Lower lobe of right lung (tissue), 2 donors: ENCODE measurements at places on chromosomes 7 and 10.

DNA sequence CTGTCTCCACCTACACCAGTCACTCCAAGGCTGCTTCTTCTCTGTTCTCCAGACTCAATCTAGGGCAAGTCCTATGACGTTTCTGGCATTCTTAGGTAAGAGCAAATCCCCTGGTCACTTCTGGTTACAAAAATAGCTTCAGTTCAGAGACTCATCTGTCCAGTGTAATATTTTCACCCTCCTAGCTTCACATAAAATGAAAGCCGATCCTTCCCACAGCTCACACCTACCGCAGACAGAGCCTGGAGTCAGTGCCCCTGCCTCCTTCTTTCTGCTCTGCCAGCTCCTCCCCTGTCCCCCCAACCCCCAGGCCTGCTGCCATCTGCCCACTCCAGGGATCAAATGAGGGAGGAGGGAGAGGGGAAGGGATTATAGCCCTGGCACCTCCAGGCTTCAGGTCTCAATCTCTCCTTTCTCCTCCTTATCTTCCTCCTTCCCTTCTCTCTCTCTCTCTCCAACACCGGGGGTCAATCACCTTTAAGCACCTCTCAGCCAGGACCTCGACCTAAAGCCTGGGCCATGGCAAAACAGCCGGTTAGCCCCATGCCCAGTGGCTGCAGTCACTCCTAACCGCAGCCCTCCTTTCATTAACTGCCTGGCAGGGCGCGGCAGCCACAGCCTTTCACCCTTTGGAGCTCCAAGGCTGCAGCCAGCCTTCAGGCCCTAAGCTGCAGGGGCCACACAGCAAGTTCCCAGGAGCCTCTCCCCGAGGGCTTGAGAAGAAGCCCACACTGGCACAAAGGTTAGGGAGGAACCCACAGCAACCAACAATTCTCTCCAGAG is 292.6 kb upstream of the MGMT start:
- no peak for DNase-seq

DNA sequence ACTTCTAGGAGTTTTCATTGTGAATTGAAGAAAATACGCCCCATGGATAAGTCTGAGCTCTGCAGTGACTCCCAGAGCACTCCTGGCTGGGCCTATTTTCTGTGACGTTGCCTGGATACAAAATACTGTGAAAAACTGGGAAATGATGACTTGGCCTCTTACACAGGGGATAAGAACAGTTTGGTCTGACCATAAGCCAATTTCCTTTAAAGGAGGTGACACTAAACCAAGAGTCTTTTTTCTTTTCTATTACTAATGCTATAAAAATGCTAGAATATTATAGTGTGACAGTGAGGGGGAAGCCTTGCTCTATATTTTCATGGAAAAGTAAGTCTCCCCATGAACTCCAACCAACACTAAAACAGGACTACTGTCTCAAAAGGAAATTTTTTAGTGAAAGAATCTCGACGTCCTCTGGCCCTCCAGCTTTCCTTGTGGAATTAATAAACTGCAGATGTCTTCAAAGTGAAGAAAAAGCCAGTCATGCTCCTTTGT is 45.5 kb downstream of the MYOF start:
- no peak for DNase-seq

DNA sequence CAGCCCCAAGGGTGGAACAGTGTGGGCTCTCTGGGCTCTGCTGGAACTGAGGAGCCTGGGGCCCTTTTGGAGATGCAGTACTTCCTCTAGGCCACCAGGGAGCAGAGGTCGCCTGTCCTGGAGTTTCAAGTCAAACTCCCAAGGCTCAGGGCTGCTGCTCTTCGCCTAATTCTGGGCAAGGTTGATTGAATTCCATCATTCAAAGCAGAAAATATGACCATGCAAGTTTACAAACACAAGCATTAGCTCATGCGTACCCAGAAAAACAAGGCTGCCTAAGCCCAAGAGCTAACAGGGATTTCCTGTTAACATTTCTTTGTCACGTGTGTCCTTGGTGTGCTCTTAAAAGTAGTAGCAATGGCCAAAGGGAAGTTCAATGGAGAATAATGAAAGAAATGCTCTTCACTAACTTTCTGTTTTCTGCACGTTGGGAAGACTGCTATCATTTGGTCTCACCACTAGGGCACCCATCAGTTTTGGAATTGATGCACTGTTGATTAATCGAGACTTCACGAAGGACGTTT is 20.1 kb downstream of the LDB3 start:
- peak; percentile 61 for DNase-seq

GRCh38 chr7:115924411-115924810 is 106.2 kb downstream of the TFEC start:
- no peak for DNase-seq

- DNase-seq: no peak
Measured at GRCh38 chr7:36474283-36475010, 84.8 kb downstream of the ANLN start.

DNA sequence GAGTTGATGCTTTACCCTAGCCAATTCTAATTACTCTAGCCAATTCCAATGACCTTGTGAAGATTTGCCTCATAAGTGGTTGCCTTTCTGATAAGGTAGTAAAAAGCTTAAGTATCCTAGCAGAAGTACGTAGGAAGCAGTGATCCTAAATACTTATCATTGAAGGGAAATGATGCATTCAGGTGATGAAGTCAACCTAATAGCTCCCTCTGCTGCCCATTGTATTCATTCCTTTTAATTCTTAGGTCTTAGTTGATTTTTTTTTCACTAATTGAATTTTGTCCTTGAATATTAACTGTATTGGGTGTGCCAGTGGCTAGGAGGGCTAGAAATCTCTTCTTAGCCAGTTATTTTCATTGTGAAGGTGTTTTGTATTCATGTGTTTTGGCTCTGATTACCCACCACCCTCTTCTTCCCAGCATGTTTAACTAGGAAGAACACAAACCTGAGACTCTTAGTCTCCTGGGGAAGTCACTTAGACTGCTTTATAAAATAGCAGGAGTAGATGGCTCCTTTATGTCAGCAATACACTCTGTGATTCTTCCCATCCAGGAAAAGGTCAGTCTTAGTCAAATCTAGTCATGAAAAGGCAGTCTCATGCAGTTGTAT is 46.3 kb downstream of the PLEKHA8 start:
- DNase-seq: no peak

DNA sequence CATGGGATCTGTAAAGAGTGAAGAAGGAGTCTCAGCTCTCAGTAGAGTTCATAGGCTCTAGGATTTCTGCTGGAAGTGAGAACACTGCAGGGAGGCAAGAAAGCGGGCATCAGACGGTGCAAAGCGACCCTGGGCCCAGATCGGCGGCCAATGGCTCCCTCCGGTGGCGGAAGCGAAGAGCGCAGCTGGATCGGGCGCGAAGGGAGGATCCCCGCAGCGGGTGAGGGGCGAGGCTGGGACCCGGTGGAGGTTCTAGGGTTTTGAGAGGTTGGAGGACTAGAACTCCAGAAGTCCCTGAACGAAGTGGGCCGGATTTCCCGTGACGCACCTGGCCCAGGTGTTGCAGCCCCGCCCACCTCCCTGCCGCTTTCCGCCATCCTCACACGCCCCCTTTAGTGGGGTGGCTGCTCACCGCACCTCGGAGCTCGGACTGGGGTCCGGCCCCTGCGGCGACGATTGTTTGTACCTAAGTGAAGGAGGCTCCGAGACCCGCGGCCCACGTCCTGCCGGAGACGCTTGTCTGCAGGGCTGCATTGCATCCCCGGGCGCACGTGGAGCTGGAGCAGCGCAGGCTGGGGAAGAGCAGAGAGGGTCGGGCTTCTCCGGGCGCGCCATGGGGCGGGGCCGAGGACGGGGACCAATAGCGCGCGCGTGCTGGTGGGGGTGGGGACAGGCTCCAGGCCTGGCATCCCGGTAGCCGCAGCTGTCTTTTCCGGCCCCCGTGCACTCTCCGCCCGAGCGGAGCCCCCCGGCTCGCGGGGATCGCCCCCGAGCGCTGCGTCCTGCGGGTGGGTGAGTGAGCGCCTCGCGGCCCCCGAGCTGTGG is at the start of gene SLC12A9:
Gene SLC12A9, plus strand, starts transcription at position 666 of the 825 bp plus-strand sequence. CDS start 1,485 bp downstream, outside the sequence.
- DNase-seq: peak; percentile 95

GRCh38 chr10:89644691-89644966 is 413 bp downstream of the PANK1 start:
- DNase-seq: no peak

DNA sequence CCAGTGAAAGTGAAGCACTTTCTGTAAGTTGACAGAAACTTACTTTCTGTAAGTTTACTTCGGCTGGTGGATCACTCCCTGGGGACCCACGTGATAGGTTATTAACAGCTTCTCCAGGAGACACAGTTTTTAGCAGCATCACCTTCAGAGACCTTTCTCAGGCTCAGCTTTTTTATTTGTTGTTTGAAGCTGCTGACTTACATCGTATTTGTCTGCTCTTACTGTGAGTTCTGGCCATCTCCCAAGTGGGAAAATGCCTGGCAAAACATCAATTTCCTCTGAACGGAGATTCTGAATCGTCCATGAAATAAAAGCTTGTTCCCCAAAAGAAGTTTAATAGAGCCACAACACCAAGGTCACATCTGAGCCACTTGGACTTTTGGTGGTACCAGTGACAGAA is 178.7 kb upstream of the PODXL start:
- DNase-seq: no peak

- no peak for DNase-seq
Measured at GRCh38 chr10:51389415-51390321, 309.7 kb downstream of the CSTF2T start.

- DNase-seq: peak; percentile 53
Measured at GRCh38 chr7:139108266-139109187, 993 bp downstream of the ZC3HAV1 start.

DNA sequence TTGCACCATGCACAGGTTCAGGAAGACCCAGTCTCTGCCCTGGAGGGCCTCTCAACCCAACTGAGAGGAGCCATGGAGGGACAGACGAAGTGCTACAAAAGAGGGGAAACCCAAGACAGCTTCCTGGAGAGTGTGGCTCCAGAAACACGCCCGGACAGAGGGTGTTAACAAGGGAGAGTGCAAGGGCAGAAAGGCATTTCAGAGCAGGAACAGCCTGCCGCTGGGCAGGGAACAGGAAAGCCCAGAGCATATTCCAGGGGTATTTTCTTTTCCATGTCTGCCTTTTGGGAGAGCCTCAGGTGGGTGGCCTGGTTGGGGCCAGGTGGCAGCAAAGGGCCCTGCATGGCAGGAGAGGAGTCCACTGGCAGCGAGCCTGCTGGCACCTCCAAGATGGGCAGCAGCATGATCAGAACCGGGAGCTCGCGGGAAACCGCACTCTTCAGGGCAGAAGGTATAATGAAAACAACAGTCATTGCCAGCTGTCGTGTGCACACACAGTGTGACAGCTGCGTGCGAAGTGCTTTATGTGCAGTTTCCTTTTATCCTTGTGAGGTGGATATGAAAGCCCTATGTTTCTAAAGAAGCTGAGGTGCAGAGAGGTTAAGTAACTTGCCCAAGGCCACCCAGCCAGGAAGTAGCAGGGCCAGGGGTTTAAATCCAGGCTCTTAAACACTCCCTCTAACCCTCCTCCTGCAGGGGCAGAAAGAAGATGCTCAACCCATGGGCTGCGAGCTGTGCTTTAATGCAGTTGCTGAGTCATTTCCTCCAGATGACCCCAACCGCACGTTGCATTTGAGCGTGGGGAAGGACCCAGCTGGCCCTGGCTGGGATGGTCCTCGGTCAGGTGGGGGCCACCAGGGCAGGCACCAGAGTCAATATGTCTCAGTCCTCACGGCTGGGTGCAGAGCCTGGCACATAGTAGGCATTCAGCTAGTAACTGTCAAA is 128.6 kb downstream of the OAT start:
- no peak for DNase-seq

- DNase-seq: no peak
Measured at GRCh38 chr10:86258941-86259340, 107.7 kb downstream of the GRID1 start.

- no peak for DNase-seq
Measured at GRCh38 chr10:50857579-50857978, 27.8 kb downstream of the A1CF start.

DNA sequence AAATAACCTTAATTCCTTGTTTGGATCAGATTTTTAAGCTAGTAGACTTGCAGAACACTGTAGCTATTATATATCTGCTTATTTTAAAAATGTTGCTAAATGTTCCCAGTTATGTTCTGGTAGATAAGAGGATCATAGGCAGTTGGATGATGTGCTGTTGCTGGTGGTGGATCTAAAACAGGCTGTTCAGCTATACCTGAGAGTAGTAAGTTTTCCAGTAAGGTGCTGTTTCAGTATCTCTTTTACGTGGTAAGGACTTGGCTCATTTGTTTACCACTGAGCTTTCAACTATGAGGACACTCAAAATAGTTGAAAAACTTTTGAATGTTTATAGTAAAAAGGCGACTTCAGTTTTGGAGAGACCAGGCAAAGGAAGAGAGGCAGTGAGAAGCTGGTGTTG is 180.9 kb downstream of the CDK14 start:
- no peak for DNase-seq

DNA sequence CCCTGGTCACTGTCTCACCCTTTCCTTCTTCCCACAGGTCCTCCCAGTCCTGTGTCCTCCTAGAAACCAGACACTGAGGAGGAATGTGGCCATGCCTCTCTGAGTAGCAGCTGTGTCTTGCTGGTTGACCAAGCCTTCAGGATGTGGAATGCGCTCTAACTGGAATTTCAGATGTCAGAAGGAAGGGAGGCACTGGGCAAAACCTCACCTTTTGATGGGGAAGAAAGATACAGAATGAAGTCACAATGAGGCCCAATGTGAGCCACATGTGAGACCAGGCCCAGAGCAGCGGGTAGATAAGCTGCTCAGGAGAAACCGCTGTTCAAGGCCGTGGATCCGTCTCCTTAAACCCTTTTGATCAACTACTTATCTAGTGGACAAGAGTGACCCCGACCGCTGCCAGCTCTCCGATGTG is 54.8 kb upstream of the ECHDC3 start:
- DNase-seq: no peak

DNA sequence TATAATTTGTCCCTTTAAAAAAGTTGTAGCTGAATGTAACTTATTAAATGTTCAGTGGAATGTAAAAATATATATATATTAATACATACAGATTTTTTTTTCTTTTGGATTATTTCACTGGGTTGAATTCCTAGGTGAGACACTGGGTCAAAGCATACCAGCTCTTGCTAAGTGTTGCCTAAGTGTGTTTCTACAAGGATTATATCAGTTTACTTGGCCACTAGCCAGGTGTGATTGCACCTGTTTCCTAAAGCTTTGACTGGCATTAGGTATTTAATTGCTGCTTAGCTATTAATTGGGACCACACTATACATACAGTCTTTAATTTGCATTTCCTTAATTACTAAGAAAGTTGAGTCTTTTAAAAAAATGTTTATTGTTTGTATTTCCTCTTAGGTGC is 5.5 kb upstream of the ELOVL3 start:
- no peak for DNase-seq

DNA sequence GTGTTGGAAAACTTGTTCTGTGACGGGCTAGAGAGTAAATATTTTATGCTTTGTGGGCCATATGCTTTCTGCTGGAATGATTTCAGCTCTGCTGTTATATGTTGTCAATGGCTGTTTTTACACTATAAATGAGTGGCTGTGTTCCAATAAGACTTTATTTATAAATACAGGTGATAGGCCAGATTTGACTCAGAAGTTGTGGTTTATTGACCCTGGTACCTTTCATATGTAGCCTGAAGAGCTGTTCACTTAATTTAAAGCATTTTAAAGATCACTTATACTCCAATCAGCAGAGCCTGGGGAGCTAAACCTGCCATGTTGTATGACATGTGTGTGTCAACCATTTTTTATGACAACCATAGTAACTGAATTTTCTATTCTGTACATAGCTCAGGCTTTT is 9.1 kb upstream of the SSBP1 start:
- no peak for DNase-seq

GRCh38 chr10:71771821-71772617 is 1.3 kb downstream of the VSIR start:
- peak; percentile 63 for DNase-seq
